ENCODE measurements at places on chromosomes 4 and X.
A peak's percentile ranks its signal among the peaks of the same experiment; 100 is the strongest.

GRCh38 chr4:152999346-153000075, 63.4 kb downstream of the FHDC1 start:
- DNase-seq = no peak

- DNase-seq = no peak
These were observed 24.5 kb upstream of the TAPT1 start for GRCh38 chr4:16250661-16251365.

- DNase-seq = no peak
These were observed at the start of gene PPP2R3B for GRCh38 chrX:386768-387575. PPP2R3B (minus strand) TSS chrX:386907; CDS start chrX:386691, 216 bp downstream.

DNA sequence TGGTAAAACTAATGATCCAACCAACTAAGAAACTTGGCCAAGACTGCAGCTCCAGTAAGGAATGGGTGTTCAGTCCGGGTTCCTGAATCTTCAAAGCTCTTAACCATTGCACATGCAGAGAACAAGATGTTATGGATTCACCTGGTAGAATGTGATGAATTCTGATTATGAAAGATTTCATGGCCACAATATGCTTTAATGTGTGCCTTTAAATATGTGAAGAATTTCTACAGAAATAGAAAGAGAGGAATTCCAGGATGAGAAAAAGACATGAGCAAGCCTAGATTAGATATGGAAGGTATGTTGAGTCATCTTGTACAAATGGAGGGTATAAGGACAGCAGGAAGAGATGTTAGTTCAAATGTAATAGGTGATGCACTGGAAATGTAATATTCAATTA, 472.2 kb upstream of the TENM3 start:
- DNase-seq = no peak

DNA sequence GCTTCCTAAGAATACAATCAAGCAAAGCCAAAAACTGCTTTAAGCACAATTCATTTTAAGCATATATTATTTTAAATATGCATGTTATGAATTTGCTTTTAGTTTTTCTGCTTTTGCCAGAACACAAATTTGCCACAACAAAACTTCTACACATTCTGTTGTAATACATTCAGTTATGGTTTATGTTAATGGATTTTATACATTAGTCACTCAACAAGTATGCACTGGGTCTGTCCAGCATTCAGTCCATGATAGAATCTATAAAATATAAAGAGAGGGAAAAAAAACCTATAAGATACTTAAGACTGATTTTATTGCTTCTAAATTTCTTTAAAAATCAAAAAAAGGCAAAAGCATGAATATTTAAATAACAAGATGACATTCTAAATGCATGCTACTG, 22.2 kb downstream of the IQCM start:
- DNase-seq = no peak

DNA sequence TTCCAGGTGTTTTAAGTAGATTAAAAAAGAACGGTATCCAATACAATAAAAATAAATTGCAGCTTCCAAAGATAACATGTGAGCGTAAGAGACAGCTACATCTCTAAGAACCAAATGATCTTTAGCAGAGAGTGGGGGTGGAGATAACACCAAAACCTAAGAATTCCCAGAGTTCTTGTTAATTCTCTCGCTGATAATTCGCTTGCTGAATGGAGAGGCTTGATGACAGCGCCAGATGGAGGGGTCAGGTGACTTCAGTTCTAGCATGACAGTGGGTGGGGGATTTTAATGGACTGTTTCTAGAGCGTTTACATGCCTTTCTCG, 2.3 kb downstream of the CLCN4 start:
- no peak for DNase-seq

- no peak for DNase-seq
These were observed 281.7 kb downstream of the UNC5C start for GRCh38 chr4:95267081-95267480.

DNA sequence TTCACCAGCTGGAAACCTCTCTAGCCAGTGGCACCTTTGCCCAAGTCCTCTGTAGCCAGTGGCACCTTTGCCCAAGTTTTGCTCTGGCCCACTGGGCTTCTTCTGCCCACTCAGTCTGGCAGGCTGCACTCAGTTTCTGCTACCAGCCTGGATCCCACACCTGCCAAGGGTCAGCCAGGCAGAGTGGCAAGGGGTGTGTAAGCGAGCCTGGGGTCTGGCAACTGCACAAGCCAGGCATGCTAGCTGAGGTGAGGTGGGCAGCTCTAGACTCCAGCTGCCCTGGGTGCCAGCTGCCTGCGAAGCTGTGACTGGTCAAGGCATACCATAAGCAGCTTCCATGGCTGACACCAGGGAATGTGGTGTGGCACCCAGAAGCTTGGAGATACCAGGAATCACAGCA, 233.1 kb upstream of the DKK2 start:
- DNase-seq = no peak

- DNase-seq = no peak
These were observed 114.0 kb upstream of the LNX1 start for GRCh38 chr4:53705151-53705764.

DNA sequence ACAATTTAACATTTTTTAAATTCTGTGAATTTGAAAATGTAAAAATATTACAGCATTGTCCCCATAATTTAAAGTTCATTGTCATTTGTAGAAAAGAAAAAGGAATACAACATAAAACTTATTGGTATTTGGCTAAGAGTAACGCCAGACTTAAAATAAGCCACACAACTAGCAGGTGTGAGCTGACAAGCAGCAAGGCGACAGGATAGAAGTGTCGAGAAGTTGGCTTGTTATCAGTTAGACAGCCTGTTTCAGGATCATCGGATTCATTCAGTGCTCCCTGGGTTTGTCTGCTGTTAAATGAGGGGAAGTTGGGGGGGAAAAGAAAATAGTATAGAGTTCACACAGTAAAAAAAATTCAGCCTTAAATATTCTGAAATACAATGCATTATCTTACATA, 393.6 kb downstream of the IL15 start:
- DNase-seq = no peak

GRCh38 chr4:40170588-40170987, 26.2 kb upstream of the RHOH start:
- no peak for DNase-seq

DNA sequence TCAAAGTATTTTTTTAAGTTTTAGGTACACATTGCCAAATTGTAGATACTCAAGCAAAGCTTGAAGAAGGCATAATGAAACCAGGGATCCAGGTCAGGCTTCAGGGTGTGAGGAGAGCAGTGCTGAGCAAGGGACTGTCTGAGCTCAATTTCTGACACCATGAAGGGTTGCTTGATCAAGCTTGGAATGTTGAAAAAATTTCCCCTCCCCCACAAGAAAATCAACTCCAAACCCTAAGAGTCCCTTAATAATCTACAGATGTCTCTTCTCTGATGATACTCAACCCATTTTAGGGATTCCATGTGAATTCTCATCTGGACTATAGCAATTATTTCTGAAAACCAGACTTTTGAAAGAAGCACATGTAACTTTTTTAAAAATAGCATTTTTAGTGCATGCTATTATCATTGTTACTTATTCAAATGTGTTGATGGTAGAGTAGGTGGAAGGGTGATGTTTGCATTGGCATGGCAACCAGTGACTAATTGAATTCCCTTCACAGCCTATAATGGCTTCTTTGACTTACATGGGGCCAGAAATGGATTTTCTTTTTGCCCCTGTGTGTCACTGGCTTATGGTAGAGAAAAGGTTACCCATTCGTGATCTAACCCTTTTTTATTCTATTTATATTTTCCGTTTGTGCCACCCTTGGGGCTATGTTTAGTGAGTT, 252.0 kb downstream of the FBXW7 start:
- no peak for DNase-seq

- DNase-seq = peak; percentile 15
These were observed 594.7 kb upstream of the GALNT7 start for GRCh38 chr4:172573899-172574298.

- DNase-seq = no peak
These were observed 22.7 kb upstream of the PRPS2 start for GRCh38 chrX:12768491-12768890.

- no peak for DNase-seq
These were observed 113.6 kb downstream of the SPRY1 start for GRCh38 chr4:123510221-123510620.

DNA sequence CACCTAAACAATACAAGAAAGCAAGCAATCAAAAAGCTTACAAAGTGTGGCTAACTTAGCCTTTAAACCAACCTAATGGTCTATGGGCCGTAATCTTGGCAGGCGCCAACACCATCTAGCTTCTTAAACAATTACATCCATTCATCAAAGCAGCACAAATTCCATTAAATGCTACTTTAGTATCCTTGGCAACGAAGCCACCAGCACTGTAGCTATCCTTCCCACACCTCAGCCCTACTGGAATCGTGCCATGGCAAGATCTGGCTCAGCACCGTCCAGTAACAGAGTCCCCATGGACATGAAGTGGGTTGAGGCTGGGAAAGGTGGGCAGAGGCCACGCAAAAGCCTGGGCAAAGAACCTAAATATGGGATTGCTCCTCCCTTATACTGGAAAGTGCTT, 91.6 kb upstream of the MAP3K15 start:
- DNase-seq = no peak

DNA sequence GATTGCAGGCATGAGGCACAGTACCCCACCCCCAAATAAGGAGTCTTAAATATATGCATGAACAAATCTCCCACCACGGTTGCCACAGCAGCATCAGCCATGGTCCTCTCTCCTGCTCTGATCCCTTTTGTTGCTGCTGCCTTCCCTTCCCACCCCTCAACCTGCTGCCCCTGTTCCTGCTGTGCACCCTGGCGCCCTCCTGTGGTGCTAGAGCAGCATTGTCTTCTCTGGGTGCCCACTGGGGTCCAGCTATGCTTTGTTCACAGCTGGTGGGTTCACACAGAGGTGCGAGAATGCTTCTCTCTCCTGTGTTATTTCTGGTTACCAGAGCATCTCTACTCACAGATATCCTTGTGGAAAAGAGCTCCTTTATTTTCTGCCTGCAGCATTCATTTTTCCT, 116.2 kb downstream of the GATB start:
- no peak for DNase-seq

- no peak for DNase-seq
These were observed 3.1 kb downstream of the CPE start for GRCh38 chr4:165381821-165382373.

DNA sequence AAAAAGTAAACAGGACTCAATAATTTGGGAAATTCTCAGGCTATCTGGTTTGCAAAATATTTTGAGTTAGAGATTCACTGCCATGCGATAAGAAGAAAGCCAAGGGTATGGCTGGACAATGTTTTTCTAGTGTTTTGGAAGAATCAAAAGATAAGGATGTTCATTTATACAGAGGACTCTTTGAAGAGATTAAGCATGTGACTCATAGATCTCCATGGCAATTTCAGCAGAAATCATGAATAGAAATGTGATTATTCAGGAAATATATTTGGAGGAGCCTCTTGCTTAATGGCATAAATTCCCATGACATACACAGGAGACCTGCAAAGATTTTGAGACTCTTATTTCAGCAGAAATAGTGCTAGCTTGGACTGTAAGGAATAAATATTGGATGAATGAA, 16.7 kb upstream of the FRAS1 start:
- DNase-seq = no peak

DNA sequence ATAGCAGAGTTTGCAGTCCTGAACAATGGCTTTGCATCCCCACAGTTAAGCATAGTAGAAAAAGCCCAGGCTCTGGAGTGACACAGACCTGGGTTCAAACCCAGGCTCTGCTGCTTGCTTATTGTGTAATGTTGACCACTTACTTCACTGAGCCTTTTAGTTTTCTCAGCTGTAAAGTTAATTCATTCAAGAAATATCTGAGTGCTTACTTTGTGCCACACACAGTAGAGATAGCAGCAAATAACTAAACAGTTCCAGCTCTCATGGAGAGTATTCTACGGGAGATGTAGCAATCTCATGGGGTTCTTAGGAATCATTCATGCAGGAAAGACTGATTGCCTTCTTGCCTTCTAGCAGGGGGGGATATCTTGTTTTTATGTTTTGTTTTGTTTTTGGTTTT, 63.2 kb downstream of the SLC9A6 start:
- no peak for DNase-seq

DNA sequence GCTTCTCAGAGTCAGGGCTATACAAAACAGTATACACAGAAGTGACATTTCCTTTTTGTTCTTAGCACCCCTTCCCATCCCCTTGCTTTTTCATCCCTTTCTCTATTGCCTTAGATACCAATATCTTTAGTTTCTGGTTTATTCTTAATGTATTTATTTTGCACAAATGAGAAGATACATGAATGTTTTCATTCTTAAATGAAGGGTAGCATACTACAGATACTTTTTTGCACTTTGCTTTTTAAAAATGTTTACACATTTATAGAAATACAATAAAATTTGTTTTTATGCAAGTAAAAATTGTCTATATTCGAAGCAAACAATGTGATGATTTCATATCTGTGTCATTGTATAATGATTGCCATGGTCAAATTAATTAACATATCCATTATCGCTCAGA, 33.1 kb downstream of the TSPAN7 start:
- no peak for DNase-seq

DNA sequence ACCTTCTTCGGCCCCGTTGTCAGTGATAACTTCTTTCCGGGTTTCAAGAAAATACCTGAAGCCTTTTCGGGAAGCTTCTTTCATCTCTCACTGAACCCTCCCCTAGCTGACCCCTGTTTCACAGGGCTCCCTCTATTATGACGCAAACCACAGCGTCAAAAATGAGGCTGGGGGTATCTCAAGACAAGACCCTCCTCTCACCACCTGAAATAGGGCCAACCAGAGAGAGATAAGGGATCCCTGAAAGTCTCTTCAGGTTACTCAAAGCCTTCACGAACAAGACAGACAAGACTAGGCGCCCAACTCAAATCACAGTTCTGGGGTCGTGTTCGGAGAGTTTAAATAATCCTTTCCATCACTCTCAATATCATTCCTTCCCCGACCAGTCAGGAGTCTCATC, 1.2 kb downstream of the PHF8 start:
- no peak for DNase-seq

GRCh38 chrX:130124577-130124976, 14.3 kb upstream of the ELF4 start:
- no peak for DNase-seq

- DNase-seq = no peak
These were observed 169.0 kb upstream of the MBNL3 start for GRCh38 chrX:132657876-132658275.

GRCh38 chrX:110706446-110706845, 89.2 kb downstream of the CHRDL1 start:
- no peak for DNase-seq

GRCh38 chr4:15013585-15013984, 11.3 kb downstream of the CPEB2 start:
- no peak for DNase-seq

GRCh38 chrX:67351411-67351810, 192.4 kb upstream of the AR start:
- DNase-seq = no peak

- DNase-seq = no peak
These were observed 7.5 kb upstream of the PDLIM3 start for GRCh38 chr4:185542626-185543315.

DNA sequence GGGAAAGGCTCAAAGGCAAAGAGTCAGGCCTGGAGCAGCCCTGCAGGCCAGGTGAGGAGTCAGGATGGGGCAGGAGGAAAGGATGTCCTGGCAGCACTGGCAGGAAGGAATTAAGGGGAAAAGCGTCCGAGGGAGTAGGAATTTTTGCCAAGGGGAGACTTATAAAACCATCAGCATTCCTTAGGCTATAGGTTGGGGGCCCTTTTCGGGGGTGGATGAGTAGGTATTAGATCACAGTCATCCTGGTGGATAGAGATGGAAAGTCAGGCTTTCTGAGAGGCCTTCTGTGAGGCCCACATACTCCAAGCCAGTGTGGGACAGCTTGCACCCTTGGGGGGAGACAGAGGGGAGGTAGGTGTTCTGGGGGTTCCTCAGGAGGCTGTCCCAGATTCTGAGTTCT, 12.3 kb downstream of the STARD8 start:
- DNase-seq = no peak

- DNase-seq = no peak
These were observed 146.1 kb downstream of the PTTG2 start for GRCh38 chr4:38106311-38106710.

- no peak for DNase-seq
These were observed 22.0 kb downstream of the CXCL8 start for GRCh38 chr4:73762409-73762808.
